ENCODE measurements at places on chromosomes 4 and X.

GRCh38 chr4:93199492-93199891 lies 629.1 kb upstream of the ATOH1 start:
- peak; percentile 42 for DNase-seq

GRCh38 chr4:1723131-1723801 lies 1.9 kb downstream of the TACC3 start:
- DNase-seq: no peak

- DNase-seq: no peak
Observed at GRCh38 chr4:27066591-27066990, 205.9 kb downstream of the STIM2 start.

DNA sequence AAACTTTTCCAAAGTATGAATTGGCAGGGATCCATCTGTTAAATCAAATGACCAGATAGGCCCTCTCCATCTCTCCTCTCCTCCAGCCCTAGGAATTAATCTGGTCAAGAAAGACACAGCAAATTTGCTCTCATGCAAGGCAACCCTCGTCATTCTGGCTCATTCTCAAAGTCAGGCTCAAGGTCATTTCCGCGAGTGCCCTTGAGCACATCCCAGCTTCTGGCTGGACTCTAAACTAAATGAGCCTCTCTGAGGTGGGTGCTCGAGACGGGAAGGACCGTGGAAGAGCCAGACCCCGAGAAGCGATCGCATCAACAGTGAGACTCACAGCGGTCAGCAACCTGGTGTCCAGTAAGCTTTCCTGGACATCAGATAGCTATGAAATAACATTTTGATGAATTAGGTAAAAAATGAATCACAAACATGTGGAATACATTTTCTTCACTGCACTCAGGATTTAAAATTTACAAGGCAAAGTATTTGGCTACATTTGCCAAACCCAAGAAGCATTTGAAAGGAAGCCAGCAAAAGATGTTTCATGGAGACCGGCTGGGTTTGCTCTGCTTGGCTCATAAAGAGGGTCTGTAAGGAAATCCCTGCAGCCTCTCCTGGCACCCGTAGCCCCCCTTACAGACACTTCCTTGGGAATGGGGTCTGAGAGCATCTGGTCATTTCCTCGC lies 121.0 kb downstream of the ENPP6 start:
- DNase-seq: no peak

- no peak for DNase-seq
Observed at GRCh38 chr4:147054228-147054872, 108.7 kb upstream of the TTC29 start.

DNA sequence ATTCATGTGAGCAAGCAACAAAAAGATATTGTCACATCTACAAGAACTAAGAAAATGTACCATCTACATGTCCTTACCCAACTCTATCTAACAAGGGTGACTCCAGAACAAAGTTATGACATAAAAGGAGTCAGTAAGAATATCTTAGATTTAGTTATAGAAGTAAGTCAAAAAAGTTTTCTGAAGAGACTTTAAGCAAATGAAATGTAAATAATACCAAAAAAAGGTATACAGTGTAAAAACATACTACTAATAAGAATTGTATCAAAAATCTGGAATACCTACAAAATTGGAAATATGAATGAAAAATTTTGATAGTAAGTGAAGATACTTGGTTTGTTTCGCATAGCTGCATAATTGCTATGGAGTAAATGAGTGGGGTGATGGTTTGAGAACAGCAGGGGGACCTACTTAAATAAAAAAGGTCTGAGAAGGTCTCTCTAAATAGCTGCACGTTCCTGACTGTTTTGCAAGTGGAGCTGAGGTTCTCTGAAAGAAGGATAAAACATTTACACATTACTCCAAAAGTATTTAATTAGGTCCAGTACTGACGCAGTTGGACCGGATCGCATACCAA lies 51.0 kb upstream of the ENPP6 start:
- DNase-seq: no peak

DNA sequence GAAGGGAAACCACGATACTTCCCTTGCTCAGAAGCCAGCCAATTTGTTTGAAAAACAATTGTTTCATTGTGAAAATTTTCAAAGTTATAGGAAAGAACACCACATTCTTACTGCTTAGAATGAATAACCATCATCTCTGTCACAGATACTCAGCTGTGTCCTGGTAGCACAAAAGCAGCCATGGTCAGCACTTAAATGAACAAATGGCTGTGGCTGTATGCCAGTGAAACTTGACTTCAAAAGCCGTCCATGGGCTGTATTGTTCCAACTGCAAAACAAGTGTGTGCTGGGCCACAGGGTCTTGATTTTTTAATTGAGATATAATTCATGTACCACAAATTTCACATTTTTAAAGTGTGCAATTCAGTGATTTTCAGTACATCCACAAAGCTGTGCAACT lies 19.6 kb downstream of the NSDHL start:
- no peak for DNase-seq

DNA sequence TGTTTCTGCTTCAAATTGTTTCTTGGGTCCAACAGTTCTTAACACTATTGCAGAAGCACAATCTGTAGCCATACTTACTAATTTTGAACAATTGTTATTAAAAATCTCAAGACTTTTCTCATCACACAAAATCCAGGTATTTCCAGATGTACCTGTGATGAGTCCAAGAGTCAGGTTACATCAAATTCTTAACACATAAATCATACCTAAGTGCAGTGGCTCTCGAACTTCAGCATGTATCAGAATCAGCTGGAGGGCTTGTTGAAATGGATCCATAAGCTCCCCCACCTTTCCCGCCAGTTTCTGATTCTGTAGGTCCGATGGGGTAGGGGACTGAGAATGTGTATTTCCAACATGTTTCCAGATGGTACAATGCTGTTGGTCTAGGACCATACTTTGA lies 10.6 kb downstream of the FAM120C start:
- DNase-seq: no peak

- no peak for DNase-seq
Observed at GRCh38 chr4:1778642-1779392, 14.3 kb upstream of the FGFR3 start.

GRCh38 chrX:30312858-30313257 lies 3.7 kb upstream of the NR0B1 start:
- no peak for DNase-seq

DNA sequence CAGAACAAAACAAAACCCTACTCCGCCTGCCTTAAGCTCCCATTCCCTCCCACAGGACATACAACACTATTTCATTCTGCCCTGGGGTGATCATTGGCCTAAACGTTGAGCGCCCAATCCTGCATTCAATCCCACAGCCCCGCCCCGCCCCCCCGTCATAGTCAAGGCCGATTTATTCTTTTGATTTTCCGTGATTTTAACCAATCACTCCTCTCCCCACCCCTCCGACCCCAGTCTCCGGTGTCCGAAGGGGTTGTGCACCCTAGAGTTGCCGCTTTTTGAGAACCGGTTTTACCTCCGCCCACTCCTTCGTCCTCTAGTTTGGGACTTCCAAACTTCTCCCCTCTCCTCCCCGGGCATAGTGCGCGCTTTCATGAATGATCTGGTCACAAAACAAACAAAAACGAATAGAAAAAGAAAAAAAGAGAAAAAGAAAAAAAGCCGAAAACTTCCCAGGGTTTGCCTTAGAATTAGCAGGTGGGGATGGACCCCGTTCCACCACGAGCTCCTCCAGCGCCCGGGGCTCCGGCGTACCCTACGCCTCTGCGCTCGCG lies 446 bp upstream of the UBE2A start:
- DNase-seq: peak; percentile 74

GRCh38 chr4:18691431-18692200 lies 670.1 kb upstream of the LCORL start:
- no peak for DNase-seq

GRCh38 chr4:147840838-147841738 lies 109.2 kb downstream of the ARHGAP10 start:
- DNase-seq: no peak

DNA sequence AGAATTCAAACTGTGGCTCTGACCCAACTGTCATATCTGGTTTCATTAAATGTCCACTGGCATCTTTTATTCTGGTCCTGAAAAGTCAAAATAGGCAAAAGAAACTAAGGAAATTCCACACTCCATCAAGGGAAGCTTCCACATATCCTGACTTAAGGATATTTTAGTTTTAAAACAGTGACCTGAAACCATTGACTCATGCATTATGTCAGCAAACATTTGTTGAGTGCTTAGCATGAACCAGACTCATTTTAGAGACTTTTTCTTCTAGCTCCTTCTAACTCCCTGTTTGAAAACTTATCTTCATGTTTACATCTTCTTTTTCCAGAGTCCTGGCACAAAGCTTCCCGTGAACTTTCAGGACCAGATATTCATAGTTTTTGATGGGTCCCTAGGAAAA lies 6.9 kb upstream of the CXCL1 start:
- no peak for DNase-seq

DNA sequence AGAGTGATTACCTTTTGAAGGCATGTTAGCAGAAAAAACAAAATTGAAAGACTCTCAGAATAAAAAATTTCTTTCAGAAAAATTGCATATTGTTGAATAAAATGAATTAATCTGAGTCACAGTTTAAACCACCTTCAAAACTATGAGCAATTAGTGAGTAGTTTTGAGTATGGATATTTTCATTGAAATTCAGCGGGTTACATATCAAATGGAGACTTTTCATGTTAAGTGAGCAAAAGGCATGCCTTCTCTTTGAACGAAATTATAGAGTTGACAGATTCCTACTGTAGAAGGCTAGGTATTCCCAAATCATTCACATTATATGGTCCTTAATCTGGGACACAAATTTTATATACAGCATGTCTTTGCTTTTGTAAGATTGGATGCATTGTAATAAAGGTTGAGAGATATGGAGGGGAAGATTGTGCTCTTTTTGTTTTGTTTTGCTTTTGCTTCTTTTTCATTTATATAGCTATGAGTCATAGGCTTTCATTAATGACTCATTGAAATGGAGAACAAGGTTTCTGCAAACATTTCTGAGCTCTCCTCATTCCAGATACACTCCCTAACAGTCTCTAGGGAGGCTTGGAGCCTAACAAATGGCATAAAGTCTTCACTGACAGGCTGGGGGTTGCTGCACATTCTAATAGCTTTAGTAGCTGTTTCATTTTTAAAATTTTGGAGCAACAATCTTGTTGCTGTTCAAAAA lies 21.6 kb downstream of the PCDH18 start:
- peak; percentile 80 for DNase-seq

- no peak for DNase-seq
Observed at GRCh38 chrX:44456685-44457084, 86.0 kb downstream of the FUNDC1 start.

- DNase-seq: peak; percentile 52
Observed at GRCh38 chr4:144174401-144175067, 34.0 kb upstream of the GYPA start.

DNA sequence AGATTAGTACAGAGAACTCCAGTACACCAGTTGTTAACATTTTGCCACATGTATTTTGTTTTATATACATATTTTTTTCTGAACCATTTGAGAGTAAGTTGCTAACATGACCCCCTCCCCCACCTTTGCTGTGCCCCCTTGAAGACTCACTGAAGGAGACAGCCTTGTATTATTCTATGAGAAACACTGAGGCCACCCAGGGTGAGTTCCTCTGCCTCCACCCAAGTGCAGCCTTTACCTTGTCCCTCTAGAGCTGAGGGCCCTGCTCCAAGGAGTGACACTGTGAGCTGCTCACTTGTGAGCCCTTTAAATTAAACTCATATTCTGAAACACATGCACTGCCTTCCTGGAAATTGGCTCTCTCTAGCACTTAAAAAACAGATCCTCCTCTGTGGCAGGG lies 21.1 kb downstream of the KIT start:
- no peak for DNase-seq

- DNase-seq: no peak
Observed at GRCh38 chr4:139188648-139189416, 11.8 kb upstream of the ELF2 start.

- DNase-seq: no peak
Observed at GRCh38 chrX:10006770-10007169, 39.6 kb downstream of the CLDN34 start.

- DNase-seq: peak; percentile 49
Observed at GRCh38 chrX:102708900-102709299, 3.3 kb upstream of the GPRASP2 start.

- no peak for DNase-seq
Observed at GRCh38 chrX:20042221-20042620, 51.4 kb upstream of the BCLAF3 start.

GRCh38 chr4:13659341-13660070 lies 32.0 kb upstream of the BOD1L1 start:
- no peak for DNase-seq

GRCh38 chrX:100994352-100995281 lies 25.1 kb downstream of the ARL13A start:
- no peak for DNase-seq

DNA sequence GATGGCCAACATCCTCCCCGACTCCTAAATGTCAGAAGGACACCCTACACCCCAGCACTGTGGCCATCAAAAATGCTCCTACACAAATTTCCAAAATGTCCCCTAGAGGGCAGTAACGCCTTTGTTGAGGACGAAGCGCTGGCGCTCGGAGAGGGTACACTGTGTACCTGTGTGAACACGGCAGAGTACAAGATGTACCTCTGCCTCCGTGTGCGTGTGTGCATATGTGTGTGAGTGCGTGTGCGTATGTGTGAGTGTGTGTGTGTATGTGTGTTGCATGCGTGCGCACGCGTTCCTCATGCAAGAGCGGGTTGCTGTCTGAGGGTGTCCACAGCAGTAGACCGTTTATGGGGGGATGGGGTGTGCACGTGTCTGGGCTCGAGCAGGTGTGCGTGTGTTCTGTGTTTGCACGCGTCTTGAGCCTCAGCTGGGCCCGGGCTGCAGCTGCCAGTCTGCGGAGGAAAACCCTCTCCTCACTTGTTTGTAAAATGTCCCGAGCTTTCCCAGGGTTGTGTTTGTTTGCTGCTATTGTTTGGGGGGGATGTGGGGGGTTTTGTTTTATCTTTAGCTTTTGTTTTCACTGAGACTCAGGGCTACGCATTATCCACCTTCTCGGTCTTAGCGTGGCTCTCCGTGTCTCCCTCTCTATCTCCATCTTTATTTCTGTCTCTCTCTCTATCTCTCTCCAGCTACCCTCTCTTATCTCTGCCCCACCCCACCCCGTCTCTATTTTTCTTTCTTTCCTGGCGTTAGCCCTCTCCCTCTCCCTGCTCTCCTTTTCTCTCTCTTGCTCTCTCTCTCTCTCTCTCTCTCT lies 10.4 kb upstream of the TSPYL2 start:
- peak; percentile 74 for DNase-seq

- DNase-seq: no peak
Observed at GRCh38 chr4:19520939-19521520, 730.7 kb upstream of the SLIT2 start.

DNA sequence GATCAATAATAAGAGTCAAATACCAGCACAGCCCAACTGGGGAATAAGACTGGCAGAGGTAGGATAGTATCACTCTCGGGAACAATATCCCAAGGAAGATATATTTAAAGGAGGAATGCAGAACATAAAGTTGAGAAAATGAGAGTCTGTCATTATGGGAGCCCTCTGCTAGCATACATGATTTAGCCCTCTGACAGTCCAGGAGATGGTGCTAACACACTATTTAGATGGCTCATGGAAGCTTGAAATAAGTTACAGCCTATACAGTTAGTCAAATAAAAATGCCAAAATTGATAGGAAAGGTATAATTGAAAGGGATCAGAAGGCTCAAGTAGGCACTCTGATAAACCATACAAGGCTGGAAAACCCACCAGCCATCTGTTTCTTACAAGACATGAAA lies 201.0 kb upstream of the NEIL3 start:
- no peak for DNase-seq

GRCh38 chrX:120309873-120310705 lies 1.2 kb downstream of the TMEM255A start:
- DNase-seq: peak; percentile 75
